ENCODE measurements at places on chromosomes 12 and 14. TPM values are rescaled to one million over a fixed set of nuclear protein-coding genes. Genes with fewer than 3 reads are reported as not detected.
A peak's percentile ranks its signal among the peaks of the same experiment; 100 is the strongest.

RNASE3 gene
- 0.96 TPM for total RNA-seq

TGM1 gene
- 9.4 TPM for total RNA-seq

RHNO1 gene
- 17.3 TPM for total RNA-seq

GRCh38 chr12:51430196-51430895 lies 5.7 kb downstream of the SLC4A8 start:
- no peak for DNase-seq

GRCh38 chr12:129776977-129777667 lies 126.7 kb downstream of the TMEM132D start:
- DNase-seq: no peak

GRCh38 chr12:79351251-79351650 lies 339.5 kb downstream of the PAWR start:
- no peak for DNase-seq

DNA sequence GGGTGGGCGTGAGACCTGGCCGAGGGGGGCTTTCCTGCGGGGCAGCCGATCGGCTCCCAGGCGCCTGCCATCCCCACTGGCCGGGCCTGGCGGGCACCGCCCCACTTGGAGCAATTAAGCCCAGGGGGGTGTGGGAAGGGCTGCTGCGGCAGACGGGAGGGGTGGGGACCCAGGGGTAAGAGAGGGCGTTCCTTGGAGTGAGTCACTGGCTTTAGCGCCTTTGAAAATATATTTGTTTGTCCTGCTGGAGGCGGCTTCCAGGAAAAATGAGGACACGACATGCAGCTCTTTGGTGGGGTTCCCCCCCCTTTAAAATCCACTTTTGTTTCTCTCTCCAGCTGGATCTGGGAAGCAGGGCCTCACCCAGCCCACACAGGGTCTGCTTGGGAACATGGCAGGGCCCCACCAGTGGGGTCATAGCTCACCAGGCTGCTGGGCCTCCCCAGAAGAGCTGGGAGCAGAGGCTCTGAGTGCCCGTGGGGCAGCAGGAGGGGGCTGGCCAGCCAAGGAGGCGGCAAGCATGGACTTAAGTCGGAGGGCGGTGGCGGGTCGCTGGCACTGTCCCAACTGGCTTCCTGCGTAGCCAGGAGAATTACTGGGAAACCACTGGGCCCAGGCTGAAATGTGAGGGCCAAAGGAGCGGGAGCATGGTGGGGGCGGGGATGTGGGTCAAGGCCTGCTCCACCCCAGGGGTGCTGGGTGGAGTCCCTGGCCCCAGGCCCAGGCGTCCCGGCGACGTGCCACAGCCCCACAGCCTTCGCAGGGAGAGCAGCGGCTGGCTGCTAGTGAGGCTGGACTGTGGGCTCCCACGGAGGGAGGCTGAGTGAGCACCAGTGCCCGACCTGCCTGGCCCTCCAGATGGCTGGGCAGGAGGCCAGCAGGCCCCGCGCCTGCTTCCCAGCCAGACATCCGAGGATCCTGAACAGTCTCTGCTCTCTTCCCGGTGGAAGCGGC lies 128.0 kb downstream of the RFLNA start:
- DNase-seq: peak; percentile 97

DNA sequence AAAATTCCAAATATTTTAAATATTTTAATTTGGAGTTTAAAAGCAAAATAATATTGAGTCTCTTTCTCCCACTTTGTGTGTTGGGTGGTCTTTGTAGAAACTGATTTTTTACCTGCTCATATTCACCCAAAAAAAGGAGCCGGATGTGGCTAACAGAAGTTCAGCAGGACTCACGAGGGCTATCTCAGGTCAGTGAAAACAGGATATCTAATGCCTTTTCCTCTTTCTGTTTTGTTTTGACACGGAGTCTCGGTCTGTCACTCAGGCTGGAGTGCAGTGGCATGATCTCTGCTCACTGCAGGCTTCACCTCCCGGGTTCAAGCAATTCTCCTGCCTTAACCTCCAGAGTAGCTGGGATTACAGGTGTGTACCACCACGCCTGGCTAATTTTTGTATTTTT lies 30.8 kb downstream of the COA8 start:
- DNase-seq: no peak

DNA sequence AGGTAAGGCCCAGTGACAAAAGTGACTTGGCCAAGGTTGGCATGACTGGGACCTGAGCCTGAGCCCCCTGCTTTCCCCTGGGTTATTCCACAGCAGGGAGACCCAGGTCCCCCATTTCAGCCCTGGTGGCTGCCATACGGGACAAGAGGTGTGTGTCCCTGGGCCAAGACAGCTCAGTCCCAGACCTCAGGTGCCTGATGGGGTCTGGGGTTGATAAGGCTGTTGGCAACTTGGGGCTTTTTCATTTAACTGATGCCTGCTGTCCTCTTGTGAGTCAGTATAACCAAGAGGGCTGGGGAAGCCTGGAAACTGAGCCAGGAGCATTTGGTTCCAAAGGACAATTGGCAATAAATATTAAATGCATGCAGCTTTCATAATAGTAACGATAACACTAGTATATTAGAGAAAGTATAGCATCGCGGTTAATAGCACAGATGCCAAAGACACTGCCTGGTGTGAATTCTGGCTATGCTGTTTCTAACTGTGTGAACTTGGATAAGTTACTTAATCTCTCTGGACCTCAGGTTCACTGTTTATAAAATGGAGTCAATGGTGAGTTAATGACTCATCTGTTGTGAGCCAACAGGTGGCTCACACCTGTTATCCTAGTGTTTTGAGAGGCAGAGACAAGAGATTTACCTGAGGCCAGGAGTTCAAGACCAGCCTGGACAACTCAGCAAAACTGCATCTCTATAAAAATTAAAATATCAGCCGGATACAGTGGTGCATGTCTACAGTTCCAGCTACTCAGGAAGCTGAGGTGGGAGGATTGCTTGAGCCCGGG lies 898 bp downstream of the SDSL start:
- no peak for DNase-seq

DNA sequence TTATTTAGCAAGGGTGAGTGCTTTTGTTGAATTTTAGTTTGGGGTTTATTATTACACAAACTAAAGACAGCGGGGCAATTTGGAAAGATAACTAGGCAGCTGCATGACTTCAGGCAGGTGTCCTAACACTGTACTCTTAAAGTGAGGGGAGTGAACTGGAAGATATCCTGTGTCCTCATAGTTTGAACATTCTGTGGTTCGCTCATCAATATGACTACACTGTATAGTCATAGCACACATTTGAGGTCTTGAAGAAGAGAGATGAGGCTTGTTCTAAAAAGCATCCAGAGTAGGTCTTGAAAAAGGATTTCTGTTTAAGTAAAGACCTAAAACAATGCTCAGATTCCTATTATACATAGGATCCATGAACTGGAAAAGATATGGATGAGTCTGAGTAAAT lies 1.7 kb upstream of the MAP3K9 start:
- DNase-seq: no peak

- no peak for DNase-seq
These were observed 126.7 kb upstream of the LGR5 start for GRCh38 chr12:71312768-71313403.
